Right atrium auricular region (tissue), 2 donors: ENCODE measurements at places on chromosomes 12 and 14. TPM values are rescaled to one million over a fixed set of nuclear protein-coding genes. Genes with fewer than 3 reads are reported as not detected.

SMCO2 gene
- total RNA-seq, result not detected

PLEKHG7 gene
- not detected for total RNA-seq

TIMELESS gene
- total RNA-seq, result 2.1 TPM

GRCh38 chr12:114904254-114905003, 220.5 kb upstream of the TBX3 start:
- H3K4me3 ChIP-seq, result no peak overlapping the region
- H3K36me3 ChIP-seq, result no peaks in the 10 kb centered on the region
- no peak for DNase-seq
- H3K4me1 ChIP-seq, result no peaks in the 10 kb centered on the region

DNA sequence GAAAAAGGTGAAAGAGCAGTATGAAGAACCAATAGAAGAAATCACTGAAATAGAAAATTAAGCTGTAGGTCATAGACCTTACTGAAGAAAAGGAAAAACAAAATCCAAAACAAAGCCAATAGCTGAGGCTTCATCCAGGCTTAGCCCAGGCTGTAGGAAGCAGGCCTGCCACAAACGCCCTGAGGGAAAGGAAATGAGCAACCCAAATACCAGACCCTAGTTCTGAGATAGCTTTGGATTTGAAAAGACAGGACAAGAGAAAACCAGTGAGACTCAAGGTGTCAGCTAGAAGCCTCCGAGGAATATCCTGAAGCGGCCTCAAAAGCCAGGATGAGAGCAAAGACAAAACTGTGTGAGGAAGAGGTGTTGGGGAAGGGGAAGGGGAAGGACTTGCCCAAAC, 79.2 kb downstream of the FERMT2 start:
- H3K4me3 ChIP-seq, result no peak overlapping the region
- no peaks in the 10 kb centered on the region for H3K4me1 ChIP-seq
- H3K36me3 ChIP-seq, result peaks cover 97% of the 10 kb centered on the region
- no peak overlapping the region for H3K27ac ChIP-seq
- no peak for DNase-seq

DNA sequence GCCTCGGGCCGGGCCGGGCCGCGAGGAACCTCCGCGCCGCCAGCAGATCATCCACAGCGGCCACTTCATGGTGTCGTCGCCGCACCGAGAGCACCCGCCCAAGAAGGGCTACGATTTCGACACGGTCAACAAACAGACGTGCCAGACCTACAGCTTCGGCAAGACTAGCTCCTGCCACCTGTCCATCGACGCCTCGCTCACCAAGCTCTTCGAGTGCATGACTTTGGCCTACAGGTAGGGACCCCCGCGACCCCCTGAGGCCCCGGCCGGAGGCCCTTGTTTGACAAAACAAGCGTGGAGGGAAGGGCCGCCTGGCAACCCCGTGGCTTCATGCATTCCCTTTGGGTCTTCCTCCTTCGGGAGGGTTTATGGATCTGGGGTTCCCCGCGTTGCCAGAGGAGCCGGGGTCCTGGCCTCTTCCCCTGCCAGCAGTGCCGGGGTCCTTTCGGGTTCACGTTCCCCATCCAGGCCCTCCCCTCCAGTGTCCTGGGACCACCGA, 526 bp downstream of the MLXIP start:
- no peaks in the 10 kb centered on the region for H3K27me3 ChIP-seq
- H3K4me1 ChIP-seq, result no peaks in the 10 kb centered on the region
- DNase-seq, result no peak
- peak overlapping the region; percentile 85 for H3K27ac ChIP-seq
- no peaks in the 10 kb centered on the region for H3K36me3 ChIP-seq

DNA sequence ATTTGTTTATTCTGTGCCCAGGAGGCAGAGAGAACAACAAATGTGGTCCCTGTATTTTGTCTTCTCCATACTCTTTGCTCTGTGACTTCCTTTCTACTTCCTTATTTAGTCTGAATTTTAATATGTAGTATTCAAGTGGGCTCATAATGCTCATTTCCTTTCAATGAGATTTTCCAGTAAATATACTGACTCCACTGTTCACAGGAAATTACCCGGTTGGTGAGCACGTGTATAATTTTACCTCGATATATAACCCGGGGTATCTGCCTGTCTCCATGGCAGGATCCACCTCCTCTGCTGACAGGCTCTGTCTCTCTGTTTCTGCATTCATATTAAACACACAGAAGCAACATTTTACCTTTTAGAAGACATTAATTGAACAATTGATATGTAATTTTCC, 166.0 kb downstream of the SLC38A4 start:
- H3K27ac ChIP-seq, result peak overlapping the region; percentile 56
- DNase-seq, result no peak
- no peak overlapping the region for H3K4me3 ChIP-seq
- H3K27me3 ChIP-seq, result no peaks in the 10 kb centered on the region
- no peaks in the 10 kb centered on the region for H3K4me1 ChIP-seq
- H3K36me3 ChIP-seq, result no peaks in the 10 kb centered on the region

CISTR gene
- total RNA-seq, result 3.7 TPM

- peaks cover 6% of the 10 kb centered on the region for H3K36me3 ChIP-seq
- H3K27me3 ChIP-seq, result no peaks in the 10 kb centered on the region
- H3K4me1 ChIP-seq, result no peaks in the 10 kb centered on the region
These were observed 11.9 kb downstream of the RHOF start for GRCh38 chr12:121781484-121781997.

DNA sequence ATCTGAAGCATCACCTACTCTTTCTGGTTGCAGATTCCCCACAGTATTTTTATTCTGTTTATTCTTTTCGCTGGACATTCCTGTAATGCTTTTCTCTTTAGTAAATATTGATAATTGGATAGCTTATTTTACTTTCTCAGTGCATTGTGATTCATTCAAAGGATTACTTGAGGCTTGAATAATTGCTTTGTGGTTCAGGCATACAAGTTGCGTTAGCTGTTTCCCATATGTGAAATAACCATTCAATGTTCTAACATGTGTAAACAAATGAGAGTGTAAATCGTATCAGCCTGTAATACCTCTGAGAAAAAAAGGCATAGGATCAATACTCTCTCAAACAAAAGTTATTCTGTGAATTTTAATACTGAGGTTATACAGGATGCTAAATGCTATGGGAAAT, 1004.2 kb upstream of the SEL1L start:
- no peak for DNase-seq
- H3K27me3 ChIP-seq, result no peaks in the 10 kb centered on the region
- H3K4me3 ChIP-seq, result no peak overlapping the region
- H3K4me1 ChIP-seq, result no peaks in the 10 kb centered on the region
- H3K27ac ChIP-seq, result no peak overlapping the region
- no peaks in the 10 kb centered on the region for H3K36me3 ChIP-seq

- no peak overlapping the region for H3K27ac ChIP-seq
- H3K27me3 ChIP-seq, result no peaks in the 10 kb centered on the region
- DNase-seq, result no peak
These were observed 73.9 kb downstream of the SYT1 start for GRCh38 chr12:78938341-78939084.

DNA sequence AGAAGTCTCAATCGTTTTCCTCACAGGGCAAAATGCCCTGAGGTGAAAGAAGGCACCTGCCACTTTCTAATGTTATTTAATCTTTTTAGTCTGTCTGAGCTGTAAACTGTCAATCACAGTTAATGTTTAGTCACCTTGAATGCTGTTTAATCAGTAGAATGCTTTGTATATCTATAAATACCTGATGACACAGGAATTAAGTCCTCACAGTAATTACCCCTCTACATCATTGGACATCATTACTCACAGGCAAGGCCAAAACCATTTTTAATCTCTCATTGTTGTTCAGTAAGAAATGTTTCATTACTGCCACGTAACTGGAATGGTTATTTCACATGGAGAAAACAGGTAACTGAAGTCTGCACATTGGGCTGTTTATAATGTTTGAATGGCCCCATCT, 178.8 kb downstream of the EXOC5 start:
- H3K27me3 ChIP-seq, result no peaks in the 10 kb centered on the region
- DNase-seq, result no peak
- H3K27ac ChIP-seq, result no peak overlapping the region
- H3K36me3 ChIP-seq, result no peaks in the 10 kb centered on the region
- H3K4me1 ChIP-seq, result no peaks in the 10 kb centered on the region

DNA sequence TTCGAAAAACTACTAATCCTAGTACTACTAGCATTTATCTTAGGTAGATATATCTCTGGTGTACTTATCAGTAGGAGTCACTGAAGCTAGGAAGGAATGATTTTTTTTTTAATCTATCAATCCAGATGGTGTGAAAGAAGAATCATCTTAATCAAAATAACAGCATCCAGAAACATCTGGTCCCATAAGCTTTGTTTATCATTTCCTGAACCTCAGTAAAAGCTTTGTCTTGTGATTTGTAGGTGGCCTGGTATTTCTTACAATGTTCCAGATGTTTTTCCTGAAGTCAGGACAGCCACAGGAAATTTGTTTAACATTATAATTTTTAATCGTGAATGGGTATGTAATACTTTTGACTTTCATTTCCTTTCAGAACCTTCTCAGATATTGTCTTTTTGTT, 28.0 kb upstream of the LUM start:
- H3K27ac ChIP-seq, result peak overlapping the region; percentile 57
- H3K27me3 ChIP-seq, result no peaks in the 10 kb centered on the region
- H3K36me3 ChIP-seq, result no peaks in the 10 kb centered on the region
- H3K4me1 ChIP-seq, result peaks cover 19% of the 10 kb centered on the region

DNA sequence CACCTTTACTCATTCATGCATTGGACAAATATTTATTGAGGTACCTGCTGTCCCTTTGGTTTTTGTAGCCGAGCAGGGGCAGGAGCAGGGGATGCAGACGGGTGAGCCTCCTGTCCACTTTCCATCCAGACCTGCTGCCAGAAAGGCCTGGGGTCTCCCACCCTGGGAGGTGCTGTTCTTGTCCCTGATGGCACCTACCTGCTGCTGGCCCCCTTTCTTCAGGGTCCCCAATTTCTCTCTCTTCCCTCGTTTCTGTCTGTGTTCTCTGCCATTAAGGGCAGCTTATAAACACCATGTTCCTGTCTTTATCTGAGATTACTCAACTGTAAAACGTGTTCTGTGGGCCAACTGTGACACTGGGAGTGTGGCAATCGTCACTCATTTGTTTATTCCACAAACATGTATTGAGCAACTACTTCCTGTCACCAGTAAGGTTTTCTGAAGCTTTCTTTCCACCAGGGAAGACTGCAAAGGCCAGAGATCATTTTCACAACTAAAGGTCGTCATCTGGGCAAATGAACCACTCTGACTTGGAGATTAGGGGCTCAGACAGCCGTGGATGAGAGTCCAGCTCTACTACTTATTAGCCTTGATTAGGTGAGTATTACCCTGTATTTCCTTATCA, at the start of gene HAL:
Gene HAL (minus strand): TSS at position 311 of the 625 bp plus-strand sequence. CDS start 434 bp downstream, outside the sequence.
- no peaks in the 10 kb centered on the region for H3K4me1 ChIP-seq
- H3K36me3 ChIP-seq, result no peaks in the 10 kb centered on the region
- no peak within 1 kb of the TSS for H3K4me3 ChIP-seq
- DNase-seq, result peak; percentile 80

GRCh38 chr12:7072035-7072434, 11.5 kb downstream of the C1S start:
- no peaks in the 10 kb centered on the region for H3K36me3 ChIP-seq
- no peak overlapping the region for H3K4me3 ChIP-seq
- peak; percentile 42 for DNase-seq
- H3K27ac ChIP-seq, result no peak overlapping the region
- peaks cover 21% of the 10 kb centered on the region for H3K4me1 ChIP-seq

USP44 gene
- 1.9 TPM for total RNA-seq

NACA gene
- 529 TPM for total RNA-seq
